8988T (cell line): ENCODE measurements at places on chromosomes 13 and 19.

GRCh38 chr19:29106346-29106885, 106.5 kb downstream of the UQCRFS1 start:
- DNase-seq: no peak

- DNase-seq: no peak
Measured at GRCh38 chr13:27183561-27184147, 12.0 kb upstream of the USP12 start.

GRCh38 chr13:102103469-102103868, 298.4 kb downstream of the FGF14 start:
- DNase-seq: no peak

- no peak for DNase-seq
Measured at GRCh38 chr19:14512406-14512961, 5.7 kb downstream of the DNAJB1 start.

DNA sequence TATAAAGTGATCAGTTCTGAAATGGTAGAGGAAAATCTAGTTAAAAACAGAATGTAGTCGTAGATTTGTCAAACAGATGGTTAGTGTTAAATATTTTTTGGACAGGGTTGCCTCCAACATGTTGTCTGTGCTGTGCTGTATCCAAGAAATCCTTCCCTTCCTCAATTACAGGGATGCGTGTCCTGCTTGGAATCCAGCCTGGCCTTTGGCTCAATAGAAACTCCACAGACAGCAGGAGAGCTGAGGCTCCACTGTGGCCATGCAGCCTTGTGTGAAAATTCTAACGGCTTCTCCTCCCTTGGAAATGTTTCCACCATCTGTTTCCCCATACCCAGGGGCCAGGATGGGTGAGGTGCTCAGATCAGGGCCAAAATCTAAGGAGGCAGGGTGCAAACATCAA, 67.7 kb upstream of the USP29 start:
- no peak for DNase-seq

GRCh38 chr19:58544591-58545285, 874 bp downstream of the TRIM28 start:
- peak; percentile 79 for DNase-seq

GRCh38 chr19:38132781-38133180, 91.2 kb downstream of the DPF1 start:
- DNase-seq: no peak

GRCh38 chr13:114257014-114257413, 22.3 kb downstream of the CDC16 start:
- no peak for DNase-seq

- peak; percentile 58 for DNase-seq
Measured at GRCh38 chr19:35757231-35757748, 461 bp upstream of the HSPB6 start.

DNA sequence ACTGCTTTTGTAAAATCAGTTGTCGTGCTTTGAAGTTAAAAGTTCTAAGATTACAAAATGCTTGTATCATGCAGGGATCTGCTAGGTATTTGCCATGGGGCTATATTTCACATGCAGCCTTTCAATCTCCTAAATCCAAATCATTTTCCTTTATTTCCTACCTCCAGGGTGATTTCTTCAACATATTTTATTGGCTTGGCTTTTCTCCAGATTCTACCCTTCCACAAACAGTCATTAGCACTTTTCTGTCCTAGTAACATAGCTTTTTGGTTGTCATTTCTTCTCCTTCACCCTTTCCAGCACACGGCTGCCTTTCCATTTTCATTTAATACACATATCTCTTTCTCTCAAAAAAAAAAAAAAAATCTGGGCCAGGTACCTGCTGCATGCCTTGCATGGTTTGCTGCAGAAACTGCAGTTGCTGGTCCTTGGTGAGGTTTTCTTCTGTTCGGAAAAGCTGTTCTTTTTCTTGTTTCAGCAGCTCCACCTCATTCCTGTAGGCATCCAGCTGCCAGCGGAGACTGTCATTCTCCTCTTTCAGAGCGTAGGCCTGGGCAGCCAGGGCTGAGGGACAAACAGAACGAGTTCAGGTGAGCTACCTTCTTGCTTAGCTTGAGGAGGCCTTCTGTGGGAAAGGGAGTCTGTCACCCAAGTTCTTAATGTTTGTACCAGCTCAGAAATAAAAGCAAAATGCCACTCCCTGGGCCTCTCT, 274.7 kb downstream of the DNAJC15 start:
- DNase-seq: no peak

- no peak for DNase-seq
Measured at GRCh38 chr13:41137241-41137640, 4.6 kb upstream of the KBTBD6 start.

DNA sequence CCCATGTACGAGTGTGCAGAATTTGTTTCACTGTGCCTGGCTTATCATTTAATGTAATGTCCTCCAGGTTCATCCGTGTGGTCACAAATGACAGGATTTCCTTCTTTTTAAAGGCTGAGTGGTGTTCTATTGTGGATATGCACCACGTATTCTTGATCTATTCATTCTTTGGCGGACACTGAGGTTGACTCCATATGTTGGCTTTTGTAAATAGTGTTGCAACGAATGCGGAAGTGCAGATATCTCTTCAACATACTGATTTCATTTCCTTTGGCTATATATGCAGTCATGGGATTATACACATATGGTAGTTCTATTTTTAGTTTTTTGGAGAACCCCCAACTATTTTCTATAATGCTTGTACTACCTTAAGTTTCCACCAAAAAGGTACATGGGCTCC, 13.0 kb downstream of the OR7A5 start:
- no peak for DNase-seq

DNA sequence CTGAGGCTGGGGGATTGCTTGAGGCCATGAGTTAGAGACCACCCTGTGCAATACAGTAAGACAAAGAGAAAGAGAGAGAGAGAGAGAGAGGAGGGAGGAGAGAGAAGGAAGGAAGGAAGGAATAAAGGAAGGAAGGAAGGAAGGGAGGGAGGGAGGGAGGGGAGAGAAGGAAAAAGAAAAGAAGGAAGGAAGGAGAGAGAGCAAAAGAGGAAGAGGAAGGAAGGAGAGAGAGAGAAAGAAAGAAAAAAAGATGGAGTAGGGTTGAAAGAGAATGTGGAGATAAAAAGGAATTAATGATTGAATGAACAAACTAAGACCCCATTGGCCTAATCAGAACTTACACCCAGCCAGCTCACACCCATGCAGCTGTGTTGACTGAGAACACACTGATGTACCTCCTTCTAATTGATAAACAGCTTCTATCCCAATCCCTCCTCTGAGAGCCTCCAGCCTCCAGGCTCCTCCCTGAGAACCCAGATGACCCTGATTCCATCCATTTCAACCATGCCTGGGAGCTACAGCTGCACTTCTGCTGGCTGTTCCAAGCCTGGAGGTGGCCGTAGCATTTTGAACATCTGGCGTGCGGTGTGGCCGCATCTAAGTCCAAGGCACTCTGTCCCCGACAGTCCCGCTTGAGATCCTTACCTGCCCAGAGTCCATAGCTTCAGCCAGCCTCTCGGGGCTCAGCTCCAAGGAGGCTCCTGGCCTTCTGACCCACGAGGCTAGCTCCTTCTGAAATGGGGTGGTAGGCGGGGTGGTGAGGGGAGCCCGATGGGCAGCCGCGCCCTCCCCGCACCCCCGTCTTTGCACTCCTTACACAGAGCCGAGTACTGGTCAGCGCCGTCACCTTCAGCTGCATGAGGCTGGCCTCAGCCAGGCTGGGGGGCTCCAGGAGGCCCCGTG, 1.1 kb downstream of the PRODH2 start:
- DNase-seq: no peak

DNA sequence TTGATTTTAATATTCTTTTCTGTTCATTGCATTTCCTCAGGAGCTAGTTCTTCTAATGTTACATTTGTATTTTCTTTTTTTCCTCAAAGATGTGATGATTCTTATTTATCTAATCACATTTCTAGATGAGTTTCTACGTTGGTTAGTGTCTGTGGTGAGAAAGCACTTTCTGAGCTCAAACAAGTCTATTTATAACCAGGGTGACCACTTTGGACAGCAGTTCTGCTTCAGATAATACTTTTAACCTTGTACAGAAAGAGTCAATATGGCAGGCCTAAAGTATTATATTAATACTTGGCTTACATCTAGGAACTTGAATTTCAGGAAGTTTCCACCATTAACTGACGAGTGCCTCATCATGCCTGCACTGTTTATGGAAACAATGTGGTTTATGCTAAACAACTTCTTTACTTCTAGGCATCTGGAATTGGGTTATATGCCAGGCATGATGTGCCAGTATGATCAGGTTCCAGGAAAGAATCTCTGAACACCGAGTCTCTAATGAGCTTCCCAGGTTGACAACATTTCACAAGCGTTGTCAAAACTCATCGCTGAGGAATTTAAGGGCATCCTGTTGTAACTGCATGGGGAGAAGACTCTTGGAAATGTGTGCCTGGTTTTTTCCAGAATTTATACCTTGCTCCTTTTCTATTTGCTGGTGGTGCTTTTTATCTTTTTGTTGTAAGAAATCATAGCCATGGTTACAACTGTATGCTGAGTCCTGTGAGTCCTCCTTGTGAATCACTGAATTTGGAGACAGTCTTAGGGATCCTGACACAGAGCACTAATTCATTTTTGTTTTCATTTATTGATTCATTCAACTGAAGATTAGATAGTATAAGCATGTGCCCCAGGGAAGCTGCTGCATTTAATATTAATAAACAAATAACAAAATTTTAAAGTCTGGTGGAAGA, 344.4 kb upstream of the PCDH9 start:
- DNase-seq: no peak

GRCh38 chr19:12163826-12164225, 930 bp downstream of the ZNF136 start:
- no peak for DNase-seq

DNA sequence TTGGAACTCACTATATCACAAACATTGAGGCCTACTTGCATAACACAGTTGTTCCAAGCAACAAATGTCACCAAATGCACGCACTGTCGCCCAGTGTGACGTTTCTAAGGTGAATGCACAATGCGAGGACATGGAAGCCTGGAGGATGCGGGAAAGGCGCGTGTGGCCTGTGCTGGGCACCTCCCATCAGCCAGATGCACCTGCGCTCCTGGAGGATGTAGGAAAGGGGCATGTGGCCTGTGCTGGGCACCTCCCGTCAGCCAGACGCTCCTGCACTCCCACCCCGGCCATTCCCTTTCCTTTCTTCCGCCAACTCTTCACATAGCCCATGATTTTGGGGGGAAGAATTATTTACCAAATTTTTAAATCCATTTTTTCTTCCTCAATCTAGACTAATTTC, 202.4 kb upstream of the SOX1 start:
- DNase-seq: no peak

GRCh38 chr13:23620211-23620610, 50.0 kb downstream of the TNFRSF19 start:
- no peak for DNase-seq

DNA sequence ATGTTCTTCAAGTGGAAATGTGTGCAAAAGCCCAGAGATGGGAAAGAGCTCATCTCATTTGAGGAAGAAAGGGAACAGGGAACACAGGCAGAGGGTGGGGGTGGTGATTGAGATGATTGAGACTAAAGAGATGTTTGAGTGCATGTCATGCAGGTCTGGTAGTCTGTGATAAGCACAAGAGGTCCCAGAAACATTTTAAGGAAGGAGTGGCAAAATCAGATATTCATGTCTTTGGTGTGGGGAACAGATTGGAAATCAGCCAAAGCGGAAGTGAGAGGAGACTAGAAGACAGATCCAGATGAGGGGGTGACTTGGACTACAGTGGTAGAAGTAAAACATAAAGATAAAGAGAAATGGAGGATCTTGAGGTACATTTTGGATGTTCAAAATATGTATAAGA, 39.4 kb upstream of the DACH1 start:
- DNase-seq: no peak

- DNase-seq: no peak
Measured at GRCh38 chr13:47646298-47646697, 354.8 kb downstream of the SUCLA2 start.

GRCh38 chr13:93104270-93104669, 122.3 kb upstream of the GPC6 start:
- DNase-seq: no peak

DNA sequence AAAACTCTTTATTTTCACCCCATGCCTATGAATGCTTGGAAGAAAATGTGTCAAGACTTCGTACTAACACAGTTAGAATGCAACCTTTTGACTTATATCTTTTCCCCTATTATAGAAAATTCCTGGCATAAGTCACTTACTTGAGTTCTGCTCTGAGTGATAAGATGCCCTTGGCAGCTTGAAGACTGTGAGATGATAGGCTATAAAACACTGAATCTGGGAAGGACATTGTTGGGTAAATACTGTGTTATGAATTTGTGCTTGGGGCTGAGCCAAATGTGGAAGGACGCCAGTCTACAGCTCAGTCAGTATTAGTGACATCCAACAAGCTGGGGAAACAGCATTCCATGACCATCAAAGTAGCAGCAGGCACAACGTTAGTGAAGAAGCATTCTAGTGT, 368.0 kb upstream of the SGCG start:
- DNase-seq: no peak

DNA sequence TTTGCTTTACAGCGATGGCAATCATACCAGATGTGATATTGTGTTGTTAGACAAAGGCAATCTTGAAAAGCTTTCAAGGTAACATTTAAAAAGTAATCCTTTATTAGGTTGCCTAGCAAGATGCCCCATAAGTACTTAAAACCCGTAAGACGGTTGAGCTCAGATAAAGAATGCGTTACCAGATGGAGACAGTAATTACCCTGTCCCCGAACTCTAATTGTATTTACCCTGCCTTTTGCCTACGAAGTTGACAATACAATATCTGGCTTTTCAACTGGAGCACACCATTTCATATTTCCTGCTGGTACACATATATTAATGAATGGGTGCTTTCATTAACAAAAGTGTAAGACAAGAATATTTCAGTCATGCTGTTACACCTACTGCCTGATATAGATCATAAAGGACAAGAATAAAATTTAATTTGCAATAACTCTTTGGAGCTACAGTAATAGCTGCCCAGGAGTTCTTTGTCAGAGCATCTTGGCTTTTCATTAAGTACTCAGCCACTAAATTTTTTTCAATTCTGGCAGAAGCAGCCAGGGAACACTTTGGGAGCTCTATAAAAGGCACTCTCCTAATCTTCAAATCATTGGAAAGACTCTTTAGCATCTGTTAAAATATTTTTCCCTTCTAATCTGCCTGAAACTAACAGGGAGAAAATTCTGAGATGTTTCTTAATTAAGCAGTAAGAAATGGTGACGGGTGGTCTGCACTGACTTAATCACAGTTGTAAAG, 63.8 kb downstream of the DCT start:
- DNase-seq: no peak

- no peak for DNase-seq
Measured at GRCh38 chr19:5171711-5172110, 168.9 kb downstream of the PTPRS start.

- no peak for DNase-seq
Measured at GRCh38 chr19:438416-438958, 22.3 kb downstream of the SHC2 start.

DNA sequence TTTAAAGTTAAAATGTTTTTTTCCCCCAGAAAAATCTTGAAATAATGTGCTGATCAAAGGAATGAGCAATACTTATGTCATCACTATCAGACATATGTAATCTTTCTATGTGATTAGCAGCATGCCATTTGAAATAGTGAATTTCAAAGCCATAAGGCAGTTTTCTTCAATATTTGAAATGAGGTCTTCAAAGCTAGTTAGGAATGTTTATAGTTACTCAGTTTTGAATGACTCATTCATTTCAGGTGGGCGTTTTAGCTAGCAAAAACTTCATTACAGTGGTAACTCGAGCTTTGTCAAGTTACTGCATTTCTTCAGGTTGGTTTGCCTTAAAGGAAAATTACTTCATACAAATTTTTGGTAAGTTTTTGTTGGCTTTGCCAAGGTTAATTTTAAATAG, 102.1 kb downstream of the ATP8A2 start:
- DNase-seq: no peak

GRCh38 chr13:50006426-50007135, 8.7 kb upstream of the KCNRG start:
- no peak for DNase-seq
